AG08395 (cell line): ENCODE measurements at places on chromosomes 6 and 20.

GRCh38 chr6:136782021-136782770, 10.1 kb downstream of the MAP3K5 start:
- DNase-seq: peak; percentile 53

GRCh38 chr6:135167617-135168016, 13.5 kb upstream of the MYB start:
- DNase-seq: no peak

GRCh38 chr6:20217891-20218290, 5.6 kb upstream of the MBOAT1 start:
- DNase-seq: no peak

- peak; percentile 80 for DNase-seq
Observed at GRCh38 chr20:14951707-14952418, 614.5 kb upstream of the FLRT3 start.

DNA sequence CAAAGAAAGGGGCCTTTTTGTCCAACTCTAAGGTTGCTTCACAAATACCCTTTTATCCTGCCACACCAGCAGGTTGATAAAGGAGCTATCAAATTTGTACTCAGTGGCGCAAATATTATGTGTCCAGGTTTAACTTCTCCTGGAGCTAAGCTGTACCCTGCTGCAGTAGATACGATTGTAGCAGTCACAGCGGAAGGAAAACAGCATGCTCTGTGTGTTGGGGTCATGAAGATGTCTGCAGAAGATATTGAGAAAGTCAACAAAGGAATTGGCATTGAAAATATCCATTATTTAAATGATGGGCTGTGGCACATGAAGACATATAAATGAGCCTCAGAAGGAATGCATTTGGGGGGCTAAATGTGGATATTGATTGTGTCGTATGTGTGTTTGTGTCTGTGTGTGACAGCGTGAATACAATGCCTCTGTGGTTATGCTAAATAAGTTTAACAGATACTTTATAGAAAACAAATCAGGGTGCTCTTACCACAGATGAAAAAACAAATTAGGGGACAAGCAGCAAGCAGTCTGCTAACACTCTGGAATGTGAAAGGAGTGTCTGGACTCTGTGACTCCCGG, 33.6 kb downstream of the HM13 start:
- no peak for DNase-seq

GRCh38 chr6:105250533-105250932, 70.7 kb upstream of the POPDC3 start:
- DNase-seq: no peak

DNA sequence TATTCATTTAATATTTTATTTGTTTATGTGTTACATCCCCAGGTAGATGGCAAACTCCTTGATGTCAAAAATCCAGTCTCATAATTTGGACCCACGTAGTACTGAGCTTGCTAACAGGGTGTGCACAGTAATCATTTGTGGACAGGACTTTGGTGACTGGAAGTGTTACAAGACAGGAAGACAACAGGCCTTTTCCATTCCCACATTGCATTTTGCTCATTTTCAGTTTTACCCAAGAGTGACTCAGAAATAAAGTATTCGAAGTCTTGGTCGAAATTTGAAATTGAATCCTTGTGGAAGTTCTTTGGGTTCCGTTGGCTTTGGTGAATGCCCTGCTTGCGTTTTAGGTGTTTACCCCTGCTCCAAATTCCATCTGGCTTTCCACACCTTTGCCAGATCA, 63.0 kb upstream of the THBS2 start:
- DNase-seq: peak; percentile 57

GRCh38 chr20:49469060-49469459, 13.4 kb downstream of the KCNB1 start:
- DNase-seq: no peak

- DNase-seq: no peak
Observed at GRCh38 chr20:50347284-50348063, 156.8 kb downstream of the CEBPB start.
